ENCODE measurements at places on chromosomes 6 and 20. TPM values are rescaled to one million over a fixed set of nuclear protein-coding genes. Genes with fewer than 3 reads are reported as not detected.

ADTRP gene
- polyA plus RNA-seq = 0.20 TPM

LAMA2 gene
- not detected for polyA plus RNA-seq

HLA-E gene
- polyA plus RNA-seq = 1,099 TPM

FILIP1 gene
- polyA plus RNA-seq = not detected

C20orf204 gene
- not detected for polyA plus RNA-seq

PSMB1 gene
- polyA plus RNA-seq = 172 TPM

GMDS gene
- 12.9 TPM for polyA plus RNA-seq

ASIP gene
- 0.40 TPM for polyA plus RNA-seq

SLC2A10 gene
- not detected for polyA plus RNA-seq

PPP1R3G gene
- 0.13 TPM for polyA plus RNA-seq

ZNF184 gene
- polyA plus RNA-seq = 1.5 TPM

ULBP3 gene
- 0.08 TPM for polyA plus RNA-seq

ARFGEF3 gene
- not detected for polyA plus RNA-seq

ZFP64 gene
- polyA plus RNA-seq = 2.9 TPM

RAET1L gene
- not detected for polyA plus RNA-seq

IL17A gene
- polyA plus RNA-seq = not detected

ACTL10 gene
- 1.1 TPM for polyA plus RNA-seq

THBS2 gene
- not detected for polyA plus RNA-seq

TRIM10 gene
- not detected for polyA plus RNA-seq

C20orf144 gene
- not detected for polyA plus RNA-seq

TSHZ2 gene
- not detected for polyA plus RNA-seq

SUMO4 gene
- not detected for polyA plus RNA-seq

DLK2 gene
- polyA plus RNA-seq = not detected

UCKL1 gene
- 10.9 TPM for polyA plus RNA-seq

PNLDC1 gene
- polyA plus RNA-seq = not detected

CCDC28A gene
- polyA plus RNA-seq = 16.6 TPM

DEF6 gene
- 59.3 TPM for polyA plus RNA-seq

Measured in CD14-positive monocyte (primary cell).